Bronchial smooth muscle cell (primary cell): ENCODE measurements at places on chromosomes 1 and 21. TPM values are rescaled to one million over a fixed set of nuclear protein-coding genes. Genes with fewer than 3 reads are reported as not detected.

Gene LCE1B
- not detected in 2 replicates for total RNA-seq

Gene PRMT2
- total RNA-seq: 176 and 206 TPM in 2 replicates

Gene OR2L13
- not detected in 2 replicates for total RNA-seq

Gene DENND2C
- 1.5 and 3.0 TPM in 2 replicates for total RNA-seq

Gene KIAA1614
- 7.9 and 12.0 TPM in 2 replicates for total RNA-seq

Gene ZNF593OS
- total RNA-seq: not detected in 2 replicates

Gene NFIA
- 4.9 and 8.5 TPM in 2 replicates for total RNA-seq

Gene CLDN14
- total RNA-seq: not detected in 2 replicates

Gene LDLRAD1
- not detected in 2 replicates for total RNA-seq

Gene C8A
- not detected in 2 replicates for total RNA-seq

Gene CELA3B
- not detected in 2 replicates for total RNA-seq

Gene BCAN
- not detected in 2 replicates for total RNA-seq

Gene GCSAML
- total RNA-seq: not detected in 2 replicates

Gene UMODL1
- total RNA-seq: not detected in 2 replicates

Gene TNN
- total RNA-seq: not detected in 2 replicates

Gene SLC44A5
- 0.09 and 0.16 TPM in 2 replicates for total RNA-seq

Gene SPRR2F
- not detected in 2 replicates for total RNA-seq

Gene C1orf94
- total RNA-seq: not detected in 2 replicates

Gene DNASE2B
- total RNA-seq: 0.09 TPM in 1 of 2 replicates, not detected in the other
